ENCODE measurements at places on chromosomes 1 and 21.

- DNase-seq = no peak
These were observed 973.2 kb downstream of the NCAM2 start for GRCh38 chr21:21971384-21971783.

GRCh38 chr1:221873673-221874072 lies 131.8 kb upstream of the DUSP10 start:
- DNase-seq = no peak

DNA sequence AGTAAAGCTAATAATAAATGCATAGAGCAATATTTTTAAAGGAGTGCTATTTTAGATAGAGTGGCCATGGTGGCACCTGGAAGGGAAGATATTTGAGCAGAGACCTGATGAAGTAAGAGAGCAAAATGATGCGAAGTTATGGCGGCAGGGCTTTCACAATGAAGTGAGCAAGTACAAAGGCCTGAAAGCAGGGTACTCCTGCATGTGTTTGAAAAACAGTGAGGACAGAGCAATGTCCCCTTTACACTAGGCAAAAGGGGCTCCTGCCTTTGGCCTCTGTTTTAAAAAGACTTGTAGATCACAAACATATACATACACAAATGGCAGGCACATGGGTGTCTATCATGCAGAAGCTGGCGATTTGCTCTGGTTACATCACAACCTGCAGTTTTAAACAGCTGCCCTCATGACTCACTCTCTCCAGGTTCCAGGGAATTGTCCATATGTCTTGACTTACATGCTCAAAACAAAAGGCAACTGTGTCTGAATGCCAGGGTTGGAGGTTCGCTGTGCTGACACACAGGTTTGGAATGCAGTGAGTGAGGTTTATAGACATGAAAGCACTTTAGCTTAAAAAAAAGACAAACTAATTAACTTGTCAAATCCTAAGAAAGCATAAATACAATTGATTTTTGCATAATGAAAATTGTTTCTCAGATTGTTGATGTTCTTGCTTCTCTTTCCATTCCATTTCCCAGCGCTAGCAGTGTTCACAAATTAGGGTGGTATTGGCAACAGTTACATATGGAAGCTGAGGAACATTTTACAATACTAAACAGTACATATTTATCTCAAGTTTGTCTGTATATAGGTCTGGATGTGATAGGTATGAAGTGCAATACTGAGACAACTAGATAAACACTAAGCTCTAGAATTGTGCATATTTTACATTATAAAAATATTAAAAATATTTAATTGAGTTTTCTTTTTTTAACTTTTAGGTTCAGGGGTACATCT lies 313.9 kb downstream of the BARHL2 start:
- DNase-seq = no peak

DNA sequence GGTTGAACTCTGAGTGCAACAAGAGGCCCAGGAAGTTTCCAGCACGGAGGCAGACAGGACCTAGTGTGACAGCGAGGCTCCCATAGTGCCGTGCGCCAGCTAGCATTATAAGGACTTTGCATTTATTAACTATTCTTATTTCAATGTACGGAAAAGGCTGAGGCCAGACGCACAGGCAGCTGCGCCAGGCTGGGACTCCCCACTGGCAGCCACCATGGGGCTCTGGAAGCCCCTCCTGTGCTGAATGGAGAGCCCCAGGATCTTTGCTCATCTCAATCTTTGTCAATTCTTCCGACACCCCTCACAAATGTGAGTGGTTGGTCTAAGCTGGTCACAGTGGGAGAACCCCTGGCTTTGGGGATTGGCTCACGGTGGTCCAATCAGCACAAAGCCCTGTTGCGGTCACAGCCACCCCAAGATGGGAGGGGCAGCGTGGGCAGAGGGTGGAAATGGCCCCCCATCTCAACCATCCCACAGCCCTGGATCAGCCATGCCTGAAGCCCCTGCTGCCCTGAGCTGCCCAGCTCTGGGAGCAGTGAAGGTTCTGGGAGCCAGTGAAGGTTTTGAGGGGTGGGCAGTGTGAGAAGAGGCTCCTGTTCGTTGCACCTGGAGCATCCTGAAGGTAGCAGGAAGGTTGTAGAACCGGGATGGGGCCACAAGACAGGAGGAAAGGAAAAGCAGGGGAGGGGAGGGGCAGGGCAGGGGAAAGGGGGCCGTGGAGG lies 59.5 kb upstream of the ADARB1 start:
- DNase-seq = no peak

DNA sequence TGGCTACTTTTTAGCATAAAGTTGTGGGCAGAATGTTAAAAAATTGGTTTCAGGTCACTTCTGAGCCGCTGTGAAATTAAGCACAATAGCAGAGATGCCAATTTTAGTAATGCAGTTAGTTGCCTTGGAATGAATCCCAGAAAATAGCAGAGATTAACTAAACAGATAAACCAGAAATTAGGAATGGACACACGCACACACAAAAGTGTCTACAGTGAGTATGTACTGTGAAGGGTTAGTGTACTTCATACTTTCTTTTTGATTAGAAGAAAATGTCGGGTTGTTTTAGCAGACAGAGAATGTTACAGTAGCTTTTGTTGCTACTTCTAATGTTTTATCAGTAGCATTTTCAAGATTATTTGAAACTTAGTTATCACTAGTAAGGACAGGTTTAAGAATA lies 106.7 kb downstream of the LEPR start:
- DNase-seq = no peak

GRCh38 chr1:185376288-185376687 lies 59.2 kb upstream of the IVNS1ABP start:
- no peak for DNase-seq

DNA sequence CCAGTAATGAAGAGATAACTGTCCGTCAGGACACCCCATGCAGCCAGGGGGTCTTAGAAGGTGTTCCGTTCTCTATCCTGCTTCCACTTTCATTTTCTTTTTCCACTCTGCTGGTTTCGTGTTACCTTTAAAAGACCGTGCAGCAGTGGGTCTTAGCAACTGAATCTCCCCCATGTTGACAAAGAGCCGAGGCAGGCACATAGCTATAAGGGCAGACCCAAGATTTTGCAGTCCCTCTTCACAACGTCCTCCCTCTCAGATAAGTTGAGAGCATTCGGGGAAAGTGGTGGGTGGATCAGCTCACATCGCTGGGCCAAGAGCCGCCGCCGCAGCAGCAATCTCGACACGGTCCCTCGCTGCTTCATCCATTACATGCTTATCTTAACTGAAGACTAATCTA lies 355.5 kb downstream of the LMO4 start:
- no peak for DNase-seq

GRCh38 chr21:18030248-18030647 lies 211.1 kb upstream of the C21orf91 start:
- no peak for DNase-seq

DNA sequence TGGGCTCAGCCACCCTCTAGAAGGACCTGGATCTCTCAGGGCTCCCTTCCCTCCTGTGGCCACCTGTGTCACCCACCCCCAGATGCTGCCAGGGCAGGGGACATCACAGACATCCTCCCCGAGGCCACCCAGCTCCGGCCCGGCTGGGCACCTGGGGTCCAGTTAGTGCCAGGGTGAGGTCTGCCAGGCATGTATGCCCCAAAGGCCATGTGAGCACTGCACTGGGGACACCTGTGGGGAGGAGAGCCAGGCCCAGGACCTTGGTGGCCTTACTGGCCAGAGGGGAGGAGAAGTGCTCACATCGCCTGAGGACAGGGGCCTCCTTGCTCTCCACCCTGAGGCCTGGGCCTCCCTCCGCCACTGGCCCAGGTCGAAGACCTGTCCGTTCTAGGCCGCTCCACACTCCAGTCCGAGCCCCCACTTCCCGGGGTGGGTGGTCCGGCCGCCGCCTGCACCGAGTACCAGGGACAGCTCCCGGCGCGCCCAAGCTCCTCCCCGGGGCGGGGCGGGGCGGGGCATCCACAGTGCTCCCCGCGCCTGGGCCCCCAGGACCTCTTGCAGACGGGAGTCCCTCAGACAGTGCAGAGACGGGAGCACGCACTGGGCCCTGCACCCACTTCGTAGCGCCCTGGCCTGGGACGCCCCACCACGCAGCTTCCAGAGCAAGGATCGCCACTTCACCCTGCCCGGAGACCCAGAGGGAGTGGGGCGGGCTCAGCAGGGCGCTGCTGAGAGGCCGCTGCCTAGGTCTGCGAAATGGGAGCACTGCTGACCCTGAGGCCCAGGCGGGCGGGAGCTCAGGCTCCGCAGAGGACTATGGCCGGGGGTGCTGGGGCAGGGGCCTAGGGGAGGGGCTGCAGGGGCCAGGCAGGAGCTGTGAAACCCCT lies 34.3 kb upstream of the CCDC27 start:
- peak; percentile 14 for DNase-seq

- DNase-seq = peak; percentile 68
These were observed 614 bp upstream of the CACNA1E start for GRCh38 chr1:181482521-181483284.

DNA sequence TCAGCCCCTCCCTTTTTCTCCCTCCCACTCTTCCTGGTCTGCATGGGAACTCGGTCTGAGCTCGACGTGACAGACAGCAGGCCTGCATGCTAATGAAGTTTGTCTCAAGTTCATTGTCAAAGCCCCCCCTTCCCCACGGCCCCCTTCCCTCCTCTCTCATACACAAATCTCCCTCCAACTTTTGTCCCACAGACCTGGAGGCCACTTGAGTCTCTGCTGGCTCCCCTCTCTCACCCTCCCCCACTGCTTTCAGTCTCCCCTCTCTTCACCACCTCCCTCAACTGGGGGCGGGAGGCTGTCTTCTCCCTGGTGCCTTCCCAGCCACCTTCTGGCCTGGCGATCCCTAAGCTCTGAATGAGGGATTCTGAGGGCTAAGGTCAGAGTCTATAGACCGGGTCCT lies 61.3 kb downstream of the RHBG start:
- no peak for DNase-seq

- no peak for DNase-seq
These were observed 494.5 kb upstream of the PBX1 start for GRCh38 chr1:164064501-164064900.

GRCh38 chr1:74824497-74825107 lies 91.7 kb downstream of the TYW3 start:
- DNase-seq = no peak

GRCh38 chr1:212702672-212703071 lies 3.0 kb upstream of the BATF3 start:
- DNase-seq = no peak

DNA sequence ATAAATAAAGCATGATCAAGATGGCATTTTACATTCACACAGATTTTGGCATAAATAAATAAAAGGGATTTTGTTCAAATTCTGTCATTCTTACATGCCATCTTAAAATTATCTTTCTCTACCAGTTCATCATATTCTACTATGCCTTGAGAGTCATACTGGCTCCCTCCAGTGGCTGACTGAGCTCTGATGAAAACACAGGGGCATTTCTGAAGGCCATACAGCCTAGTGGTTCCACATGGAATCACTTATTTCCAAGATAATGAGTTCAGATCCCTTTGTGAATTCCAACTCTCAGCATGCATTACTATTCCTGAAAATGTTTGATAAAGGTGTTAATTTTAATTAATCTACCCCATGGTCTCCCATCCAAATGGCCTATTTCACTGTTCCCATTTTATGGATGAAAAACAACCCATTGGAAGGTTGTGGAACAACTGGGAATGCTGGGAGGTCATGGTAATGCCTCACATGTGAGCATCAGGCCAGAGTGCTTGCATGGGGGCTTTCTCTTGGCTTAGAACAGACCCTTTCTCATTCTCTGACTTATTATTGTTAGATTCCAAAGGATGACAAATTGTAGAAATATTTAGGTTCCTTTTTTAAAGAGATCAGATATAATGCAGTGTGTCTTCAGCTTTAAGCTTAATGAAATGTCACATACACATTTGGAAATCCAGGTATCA lies 622.4 kb upstream of the PKN2 start:
- DNase-seq = peak; percentile 84

DNA sequence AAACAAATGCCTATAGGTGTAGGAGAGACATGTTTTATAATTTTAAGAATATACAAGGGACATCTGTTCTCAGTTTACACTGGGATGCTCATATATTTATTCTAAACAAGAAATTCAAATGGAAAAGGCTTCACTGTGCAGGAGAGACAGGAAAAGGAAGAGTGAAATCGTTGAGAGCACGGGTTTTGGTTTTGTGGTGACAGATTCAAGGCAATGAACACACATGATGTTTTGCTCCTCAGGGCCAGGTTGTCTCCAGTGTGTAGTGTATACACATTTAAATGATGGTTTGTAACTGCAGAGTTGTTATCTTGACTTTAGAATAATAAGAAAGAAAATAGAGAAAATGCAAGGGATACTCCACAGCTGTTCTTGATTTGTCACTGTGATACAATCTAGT lies 73.7 kb downstream of the S1PR1 start:
- no peak for DNase-seq

DNA sequence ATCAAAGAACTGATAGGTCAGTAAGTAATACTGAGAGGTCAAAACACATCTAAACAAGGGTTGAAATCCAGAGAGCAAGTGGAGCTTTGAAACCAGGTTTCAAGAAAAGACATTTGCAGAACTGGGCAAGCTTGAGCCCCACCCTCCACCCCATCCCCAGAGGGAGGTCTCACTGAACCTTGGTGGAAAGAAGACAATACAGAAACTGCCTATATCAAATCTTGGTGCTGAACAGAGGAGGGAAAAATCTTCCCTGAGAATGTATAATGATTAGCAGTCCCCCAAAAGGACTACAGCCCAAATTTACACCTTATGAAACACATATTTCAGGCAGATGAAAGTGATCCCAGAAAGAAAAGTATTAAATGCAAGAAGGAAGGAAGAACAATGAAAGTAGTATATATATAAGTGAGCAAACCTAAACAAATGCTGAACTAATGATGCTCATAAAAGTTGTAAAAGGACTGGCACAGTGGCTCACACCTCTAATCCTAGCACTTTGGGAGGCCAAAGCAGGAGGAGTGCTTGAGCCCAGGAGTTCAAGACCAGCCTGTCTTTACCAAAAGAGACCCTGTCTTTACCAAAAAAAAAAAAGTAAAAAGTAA lies 12.4 kb downstream of the ZBTB17 start:
- no peak for DNase-seq

DNA sequence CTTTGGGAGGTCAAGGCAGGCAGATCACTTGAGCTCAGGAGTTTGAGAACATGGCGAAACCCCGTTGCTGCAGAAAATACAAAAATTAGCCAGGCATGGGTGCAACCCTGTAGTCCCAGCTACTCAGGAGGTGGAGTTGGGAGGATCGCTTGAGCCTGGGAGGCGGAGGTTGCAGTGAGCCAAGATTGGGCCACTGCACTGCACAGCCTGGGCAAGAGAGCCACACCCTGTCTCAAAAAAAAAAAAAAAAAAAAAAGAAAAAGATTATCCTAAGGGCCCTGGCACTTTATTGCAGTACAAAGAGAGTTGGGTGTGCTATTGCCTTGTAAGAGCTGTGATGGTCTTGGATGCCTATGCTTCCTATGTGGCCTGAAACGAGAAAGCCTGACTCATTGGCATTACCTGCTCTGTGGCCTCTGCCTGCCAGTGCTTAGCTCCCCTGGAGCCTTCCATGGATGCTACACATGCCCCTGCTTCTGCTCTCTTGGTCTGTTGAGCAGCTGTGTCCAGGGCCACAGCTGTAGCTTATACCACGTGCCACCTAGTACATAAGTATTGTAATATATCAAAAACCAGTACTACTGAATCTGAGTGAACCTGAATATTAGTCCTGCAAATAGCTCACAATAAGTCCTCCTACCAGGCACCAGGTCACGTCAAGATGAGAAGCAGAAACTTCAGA lies 45.8 kb downstream of the DNAJC6 start:
- no peak for DNase-seq

GRCh38 chr21:42160765-42161164 lies 58.2 kb upstream of the ABCG1 start:
- DNase-seq = no peak

Data from mucosa of descending colon (tissue), 3 donors.